ENCODE measurements at places on chromosomes 1 and 21. TPM values are rescaled to one million over a fixed set of nuclear protein-coding genes. Genes with fewer than 3 reads are reported as not detected.
A peak's percentile ranks its signal among the peaks of the same experiment; 100 is the strongest.

DNA sequence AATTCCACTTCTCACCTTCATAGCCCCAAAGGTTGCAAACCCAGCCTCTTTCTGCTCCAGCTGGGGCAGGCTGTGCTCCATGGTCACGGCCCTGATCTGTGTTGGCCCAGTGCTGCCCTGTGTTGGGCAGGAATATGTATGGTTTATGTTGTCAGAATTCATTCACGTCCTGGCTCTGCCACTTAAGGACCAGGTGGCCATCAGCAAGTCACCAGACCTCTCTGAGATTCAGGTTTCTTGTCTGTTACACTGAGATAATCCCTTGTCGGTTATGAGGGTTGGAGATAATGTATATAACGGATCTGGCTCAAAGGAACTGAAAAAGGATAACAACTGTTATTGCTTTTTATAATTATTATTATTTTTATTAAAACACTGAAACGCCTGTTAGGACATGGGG is 39.1 kb upstream of the SELENON start:
- no peak for DNase-seq

GRCh38 chr1:228180959-228181644 is 15.5 kb downstream of the IBA57 start:
- DNase-seq = no peak

DNA sequence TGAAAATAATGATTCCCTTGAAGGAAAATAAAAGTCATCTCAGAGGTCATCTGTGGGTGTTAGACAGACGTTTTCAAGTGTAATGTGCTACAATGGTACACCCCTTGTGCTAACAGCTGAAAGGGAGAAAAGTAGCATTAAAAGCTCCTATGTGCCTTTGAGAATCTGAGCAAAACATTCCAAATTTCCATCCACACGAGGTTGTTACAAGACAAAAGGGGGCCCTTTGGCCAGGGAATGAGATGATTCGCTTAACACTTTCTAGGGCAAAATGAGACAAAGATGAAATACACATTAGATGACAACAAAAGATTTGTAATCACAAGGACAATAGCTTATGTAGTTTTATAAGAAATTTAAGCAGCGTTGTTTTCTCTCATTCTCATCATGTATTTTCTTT is 303.6 kb downstream of the LMX1A start:
- DNase-seq = no peak

DNA sequence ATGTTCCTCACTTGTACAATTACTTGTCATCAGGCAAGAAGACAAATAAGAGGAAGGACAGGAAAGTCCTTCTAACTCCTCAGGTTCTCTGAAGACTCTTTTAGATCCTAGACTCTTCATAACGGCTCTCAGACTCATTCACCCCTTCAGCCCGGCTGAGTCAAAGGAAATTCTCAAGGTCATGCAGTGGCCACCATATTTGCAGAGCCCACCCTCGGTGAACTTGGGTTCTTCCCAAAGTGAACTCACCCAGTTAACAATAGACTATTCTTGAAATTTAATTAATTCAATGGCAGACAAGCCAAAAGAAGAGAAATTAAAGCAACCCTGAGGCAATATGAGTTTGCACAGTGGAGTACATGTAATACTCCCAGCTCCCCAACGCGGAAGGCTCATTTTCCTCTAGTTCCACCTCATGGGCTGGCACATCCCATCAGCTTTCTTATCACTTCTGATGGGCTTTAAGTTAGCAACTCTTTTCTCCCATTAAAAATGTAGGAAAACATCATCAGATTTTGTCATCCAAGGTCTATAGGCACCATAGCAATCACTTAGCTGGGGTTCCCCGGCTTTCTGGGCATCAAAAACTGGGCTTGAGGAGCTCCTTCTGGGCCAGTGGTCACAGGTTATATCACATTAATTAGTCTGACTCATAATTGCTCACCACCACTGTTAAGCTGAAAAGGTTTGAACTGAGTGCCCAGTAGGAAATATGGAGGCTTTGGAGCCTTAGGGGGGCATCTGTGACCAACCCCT is 27.8 kb upstream of the TIAM1 start:
- no peak for DNase-seq

DNA sequence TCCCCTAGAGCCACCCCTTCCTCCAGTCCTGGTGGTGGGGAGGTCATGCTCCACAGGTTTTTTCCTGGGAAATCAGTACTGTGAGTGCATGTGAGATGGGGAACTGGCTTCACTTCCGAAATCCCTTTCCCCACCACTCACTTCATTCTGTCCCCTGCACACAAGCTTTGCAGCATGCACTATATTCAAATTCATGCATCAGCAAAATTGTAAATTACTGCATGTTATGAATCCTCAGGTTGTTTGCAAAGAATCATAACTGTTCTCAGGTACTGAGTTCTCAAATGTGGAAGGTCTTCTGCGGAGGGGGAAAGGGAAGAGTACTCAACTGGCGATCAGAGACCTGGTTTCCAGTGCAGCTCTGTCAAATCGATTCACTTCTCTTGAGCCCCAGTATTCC is 42.3 kb downstream of the LHX4 start:
- DNase-seq = no peak

GRCh38 chr1:46705408-46705807 is 13.5 kb downstream of the EFCAB14 start:
- DNase-seq = no peak

DNA sequence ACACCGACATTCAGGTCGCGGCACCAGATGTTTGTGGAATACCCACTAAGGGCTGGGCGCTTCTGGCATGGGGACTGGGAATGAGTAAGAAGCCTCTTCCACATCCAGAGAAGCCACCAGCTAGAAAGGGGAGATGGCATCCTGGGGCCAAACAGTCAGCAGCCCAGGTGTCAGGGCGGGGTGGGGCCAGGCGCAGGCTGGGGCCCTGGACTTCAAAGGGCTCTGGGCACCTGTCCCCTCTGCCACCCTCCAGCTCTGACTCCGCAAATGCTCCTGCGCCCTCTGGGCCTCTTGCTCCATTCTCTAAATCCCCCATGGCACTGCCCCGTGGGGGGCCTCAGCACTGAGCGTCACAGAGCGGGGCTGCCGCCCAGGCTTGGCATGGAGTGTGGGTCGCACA is 70.4 kb downstream of the MEGF6 start:
- no peak for DNase-seq

DNA sequence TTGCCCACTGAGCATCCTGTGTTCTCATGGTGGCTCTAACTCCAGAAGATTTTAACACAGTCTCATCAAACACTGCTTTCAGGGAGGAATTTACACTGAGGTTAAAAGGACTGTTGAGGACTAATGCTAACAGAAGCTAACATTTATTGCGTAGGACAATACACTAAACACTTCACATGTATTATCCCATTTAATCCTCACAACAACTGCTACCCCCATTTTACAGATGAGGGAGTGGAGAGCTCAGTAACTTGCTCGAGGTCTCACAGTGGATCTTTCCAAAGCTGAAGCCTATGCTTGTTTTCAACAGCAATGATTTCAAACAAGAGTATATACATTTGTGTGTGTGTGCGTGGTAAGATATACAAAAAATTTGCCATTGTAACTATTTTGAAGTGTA is 13.9 kb downstream of the ATF3 start:
- DNase-seq = peak; percentile 0

GRCh38 chr1:177208920-177209319 is 38.2 kb downstream of the BRINP2 start:
- no peak for DNase-seq

DNA sequence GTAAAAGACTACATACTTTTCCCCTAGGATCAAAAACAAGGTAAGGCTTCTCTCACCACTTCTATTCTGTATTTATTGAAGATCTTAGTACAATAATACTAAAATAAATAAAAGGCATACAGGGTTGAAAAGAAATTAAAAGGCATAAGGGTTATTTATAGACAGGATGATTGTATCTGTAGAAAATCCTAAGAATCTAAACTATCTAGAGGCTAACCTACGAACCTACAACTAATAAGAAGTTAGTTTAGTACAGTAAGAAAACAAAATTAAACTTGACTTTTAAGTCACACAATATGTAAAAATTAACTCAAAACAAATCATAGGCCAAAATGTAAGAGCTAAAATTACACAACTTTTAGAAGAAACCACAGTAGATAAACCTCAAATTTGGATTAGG is 50.4 kb upstream of the ADAM30 start:
- no peak for DNase-seq

GRCh38 chr1:95723346-95723745 is 489.3 kb downstream of the RWDD3 start:
- DNase-seq = no peak

GRCh38 chr21:34877485-34878128 is 171.5 kb downstream of the RUNX1 start:
- DNase-seq = peak; percentile 93

- no peak for DNase-seq
Observed at GRCh38 chr1:192256674-192257334, 60.0 kb upstream of the RGS21 start.

DNA sequence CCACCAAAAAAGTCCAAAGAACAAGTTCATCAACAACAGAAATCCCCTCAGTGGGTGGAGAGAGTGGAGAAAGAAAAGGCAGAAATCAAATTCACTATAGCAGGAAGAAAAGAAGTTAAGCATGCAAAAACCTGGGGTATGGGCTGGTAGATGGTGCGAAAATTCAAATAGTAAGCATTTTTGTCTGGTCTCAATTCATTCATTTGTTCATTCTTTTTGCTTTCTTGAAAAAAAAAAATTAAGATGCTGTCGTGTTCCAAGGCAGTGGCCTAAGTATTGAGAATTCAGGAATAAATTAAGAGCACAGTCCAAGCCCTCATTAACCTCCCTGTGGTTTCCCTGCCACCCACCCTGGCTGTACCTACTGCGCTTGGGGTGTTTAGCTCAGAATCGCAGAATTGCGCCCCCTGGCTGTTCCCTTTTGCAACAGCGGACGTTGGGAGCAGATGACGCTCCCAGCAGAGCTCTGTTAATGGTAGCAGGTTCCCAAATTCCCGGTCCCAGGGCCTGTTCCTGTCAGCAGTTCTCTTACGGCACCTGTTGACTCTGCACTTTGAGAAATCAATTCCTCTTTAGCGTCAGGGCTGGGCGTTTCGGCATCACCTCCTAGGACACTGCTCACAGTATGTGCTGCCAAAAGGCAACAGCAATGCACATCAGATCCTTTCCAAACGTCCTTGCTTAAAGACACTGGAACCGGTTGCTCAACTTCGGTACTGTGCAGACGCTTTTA is 34.0 kb upstream of the SSX2IP start:
- DNase-seq = no peak

GRCh38 chr1:98546319-98546718 is 115.2 kb upstream of the SNX7 start:
- DNase-seq = no peak

Gene COL9A2
- total RNA-seq = 2.4 TPM

Gene LENEP
- total RNA-seq = 1.4 TPM

Gene EXTL1
- total RNA-seq = 3.5 TPM

Gene LCK
- 1.9 TPM for total RNA-seq

Gene TCHH
- 0.39 TPM for total RNA-seq

Gene PARS2
- total RNA-seq = 4.0 TPM

Gene PHACTR4
- total RNA-seq = 49.3 TPM

Gene TNN
- 1.4 TPM for total RNA-seq

Gene DTL
- total RNA-seq = 0.23 TPM

Gene PSRC1
- 2.8 TPM for total RNA-seq

Gene ETV3L
- total RNA-seq = not detected
